CD4-positive, alpha-beta T cell treated with Interleukin-12 subunit alpha and Interleukin-12 subunit beta, for 1 hour (primary cell): ENCODE measurements at places on chromosomes 7 and 10.

- no peak for DNase-seq
Observed at GRCh38 chr7:115475206-115475605, 553.3 kb downstream of the MDFIC start.

DNA sequence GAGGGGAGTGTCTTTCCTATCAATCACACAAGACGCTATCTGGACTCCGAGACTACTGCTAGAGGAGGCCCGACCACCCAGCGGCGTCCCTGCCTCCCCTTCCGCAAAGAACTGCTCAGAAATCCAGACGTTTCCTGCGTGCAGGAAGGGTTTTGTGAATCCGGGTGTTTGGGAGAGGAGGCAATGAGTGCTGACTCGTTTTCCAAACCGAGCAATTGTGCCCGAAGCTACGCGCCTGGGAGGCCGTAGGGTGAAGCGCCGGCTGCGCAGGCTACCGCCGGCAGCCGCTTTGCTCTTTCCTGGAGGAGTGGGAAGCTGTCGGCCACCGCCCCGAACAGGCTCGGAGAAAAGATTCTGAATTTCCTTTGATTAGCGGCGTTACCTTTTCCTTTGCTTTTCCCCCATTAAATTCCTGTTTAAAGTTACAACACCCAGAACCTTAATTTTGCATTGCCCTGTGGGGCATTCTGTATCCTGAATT is 5.3 kb downstream of the VAX1 start:
- DNase-seq: no peak

- DNase-seq: no peak
Observed at GRCh38 chr10:15897287-15897686, 37.0 kb upstream of the MINDY3 start.

DNA sequence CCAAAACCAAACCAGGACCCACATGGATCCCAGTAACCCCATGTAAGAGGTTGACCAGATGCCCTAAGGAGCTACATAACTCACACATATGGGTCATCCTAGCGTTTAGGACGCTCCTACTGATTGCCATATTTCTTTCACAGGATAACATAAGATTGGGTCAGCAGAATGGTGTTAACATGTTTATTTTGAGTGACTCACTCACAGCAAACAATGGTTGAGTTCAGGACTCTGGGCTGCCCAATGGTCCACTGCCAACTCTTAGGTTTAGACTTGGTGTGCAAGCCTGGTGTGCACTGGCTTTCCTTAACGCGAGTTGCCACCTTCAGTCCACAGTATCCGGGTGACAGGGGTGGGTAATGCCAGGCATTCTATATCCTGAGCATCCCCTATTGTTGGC is 211.5 kb downstream of the GPAM start:
- no peak for DNase-seq

DNA sequence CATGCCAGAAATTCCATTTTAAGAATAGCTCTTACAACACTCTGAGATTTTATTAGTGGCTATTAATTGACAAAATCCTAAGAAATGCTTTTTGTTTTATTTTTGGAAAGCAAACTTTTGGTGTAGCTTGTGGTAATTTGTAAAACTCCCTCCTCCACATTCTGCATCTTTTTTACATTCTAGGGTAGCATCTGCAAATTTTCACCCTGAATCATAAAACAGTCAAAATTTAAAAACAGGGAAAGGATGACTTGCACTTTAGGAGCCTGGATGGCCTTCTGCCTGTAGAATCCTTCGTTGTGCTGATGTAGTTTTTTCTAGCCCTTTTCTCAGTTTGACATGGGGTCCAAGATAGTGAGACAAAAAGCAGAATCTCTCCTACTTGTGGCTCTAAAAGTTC is 316.1 kb downstream of the ADRA2A start:
- DNase-seq: no peak

DNA sequence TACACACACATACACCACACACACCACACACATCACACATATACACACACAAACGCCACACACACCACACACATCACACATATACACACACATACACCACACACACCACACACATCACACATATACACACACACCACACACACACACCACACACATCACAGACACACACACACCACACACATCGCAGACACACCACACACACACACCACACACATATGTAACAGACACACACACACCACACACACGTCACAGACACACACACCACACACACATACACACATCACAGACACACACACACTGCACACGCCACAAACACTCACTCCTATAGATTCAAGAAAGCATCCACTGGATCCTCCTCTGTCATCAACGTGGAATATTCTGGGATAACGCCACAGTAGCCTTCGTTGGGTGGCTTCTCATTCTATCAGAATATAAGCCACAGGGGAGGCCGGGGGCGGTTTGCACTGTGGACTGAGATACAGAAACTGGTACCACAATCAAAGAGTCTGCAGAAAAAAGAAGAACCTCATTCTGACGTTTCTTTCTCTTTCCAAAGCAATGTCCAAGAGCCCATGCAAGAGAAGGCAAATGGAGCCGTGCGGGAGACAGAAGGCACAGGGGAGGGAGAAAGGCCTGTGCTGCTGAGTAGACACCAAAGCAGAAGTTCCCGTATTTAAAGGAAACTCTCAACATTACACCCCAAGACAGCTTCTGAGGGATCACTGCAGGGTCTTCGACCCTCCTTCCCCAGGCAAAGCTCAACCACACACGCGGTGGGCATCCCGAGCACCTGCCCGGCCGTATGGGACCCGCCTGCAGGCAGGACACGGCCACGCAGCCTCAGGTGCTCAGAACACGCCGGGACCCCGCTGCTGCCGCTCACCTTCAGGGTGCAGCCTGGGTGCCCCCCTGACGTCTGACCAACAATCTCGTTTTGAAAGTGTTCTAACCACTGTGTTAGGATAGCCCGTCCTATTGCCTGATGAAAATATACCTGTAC is 321.2 kb downstream of the DNAJB6 start:
- no peak for DNase-seq

DNA sequence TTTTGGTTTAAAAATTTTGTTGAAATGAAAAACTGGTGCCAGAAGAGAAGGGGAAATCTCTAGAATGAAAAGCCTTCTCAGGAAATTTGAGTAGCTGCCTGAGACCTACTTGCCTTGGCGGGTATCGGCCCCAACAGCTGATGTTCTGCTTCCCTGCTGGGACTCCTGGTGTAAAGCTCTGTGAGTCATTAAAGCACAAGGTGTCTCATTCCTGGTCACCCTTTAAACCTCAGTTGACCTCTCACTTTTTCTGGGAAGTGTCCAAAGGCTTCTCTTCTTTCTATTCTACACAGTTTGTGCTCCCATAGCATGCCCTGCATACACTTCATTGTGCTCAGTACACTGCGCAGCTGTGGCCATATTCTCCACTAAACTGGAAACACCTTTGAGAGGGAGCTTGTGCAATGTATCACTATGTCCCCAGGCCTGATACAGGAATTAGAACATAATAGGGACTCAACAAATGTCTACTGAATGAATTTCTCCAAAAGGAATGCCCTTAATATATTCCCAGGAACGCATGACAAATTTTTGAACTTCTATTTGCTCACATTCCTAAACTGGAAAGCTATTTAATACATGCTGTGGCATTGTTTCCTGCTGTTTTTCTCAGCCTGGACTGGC is 303.9 kb downstream of the SDHAF3 start:
- DNase-seq: no peak

GRCh38 chr10:126283307-126283706 is 105.0 kb downstream of the ADAM12 start:
- no peak for DNase-seq
